ENCODE measurements at places on chromosomes 5 and 9.

GRCh38 chr9:137021568-137021978 is 6.5 kb downstream of the ABCA2 start:
- no peak for DNase-seq

DNA sequence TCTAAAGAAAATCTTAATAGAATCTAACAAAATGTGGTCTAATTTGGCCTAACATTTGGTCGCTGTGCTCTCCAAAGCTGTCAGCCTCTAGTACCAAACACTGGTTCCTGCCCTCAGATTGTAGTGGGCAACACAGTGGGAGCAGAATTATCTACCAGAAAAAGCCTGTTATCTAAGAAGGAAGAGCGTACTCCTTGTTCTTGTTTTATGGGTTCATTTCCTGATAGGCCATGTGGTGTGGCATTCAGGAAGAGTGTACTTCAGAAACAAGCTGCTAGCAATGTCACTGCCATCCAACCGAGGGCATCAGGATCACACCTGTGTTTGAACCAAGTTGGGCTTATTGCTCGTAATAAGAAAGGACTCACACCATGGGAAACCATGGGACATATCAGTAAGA is 487.9 kb upstream of the DAP start:
- DNase-seq, result no peak

GRCh38 chr5:126472538-126472889 is 49.3 kb downstream of the GRAMD2B start:
- DNase-seq, result no peak

- DNase-seq, result no peak
Observed at GRCh38 chr9:133321411-133321935, 14.5 kb downstream of the SURF6 start.

- DNase-seq, result no peak
Observed at GRCh38 chr5:52132053-52132452, 655.7 kb upstream of the ITGA1 start.

GRCh38 chr5:89128092-89128491 is 245.1 kb upstream of the MEF2C start:
- DNase-seq, result no peak
